GM12864 (cell line): ENCODE measurements at places on chromosomes 4 and X.

DNA sequence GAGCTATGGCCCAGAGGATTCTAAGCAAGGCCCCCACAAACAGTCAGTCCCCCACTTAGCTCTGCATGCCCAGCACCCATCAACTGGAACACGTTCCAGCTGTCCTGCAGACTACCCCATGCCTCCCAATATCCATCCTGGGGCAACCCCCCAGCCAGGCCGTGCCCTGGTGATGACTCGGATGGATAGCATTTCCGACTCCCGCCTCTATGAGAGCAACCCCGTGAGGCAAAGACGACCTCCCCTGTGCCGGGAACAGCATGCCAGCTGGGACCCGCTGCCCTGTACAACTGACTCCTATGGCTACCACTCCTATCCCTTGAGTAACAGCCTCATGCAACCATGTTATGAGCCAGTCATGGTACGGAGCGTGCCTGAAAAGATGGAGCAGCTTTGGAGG lies 32.0 kb downstream of the LAS1L start:
- DNase-seq, result no peak

GRCh38 chr4:189974056-189974455 lies 33.4 kb downstream of the FRG1 start:
- DNase-seq, result no peak

DNA sequence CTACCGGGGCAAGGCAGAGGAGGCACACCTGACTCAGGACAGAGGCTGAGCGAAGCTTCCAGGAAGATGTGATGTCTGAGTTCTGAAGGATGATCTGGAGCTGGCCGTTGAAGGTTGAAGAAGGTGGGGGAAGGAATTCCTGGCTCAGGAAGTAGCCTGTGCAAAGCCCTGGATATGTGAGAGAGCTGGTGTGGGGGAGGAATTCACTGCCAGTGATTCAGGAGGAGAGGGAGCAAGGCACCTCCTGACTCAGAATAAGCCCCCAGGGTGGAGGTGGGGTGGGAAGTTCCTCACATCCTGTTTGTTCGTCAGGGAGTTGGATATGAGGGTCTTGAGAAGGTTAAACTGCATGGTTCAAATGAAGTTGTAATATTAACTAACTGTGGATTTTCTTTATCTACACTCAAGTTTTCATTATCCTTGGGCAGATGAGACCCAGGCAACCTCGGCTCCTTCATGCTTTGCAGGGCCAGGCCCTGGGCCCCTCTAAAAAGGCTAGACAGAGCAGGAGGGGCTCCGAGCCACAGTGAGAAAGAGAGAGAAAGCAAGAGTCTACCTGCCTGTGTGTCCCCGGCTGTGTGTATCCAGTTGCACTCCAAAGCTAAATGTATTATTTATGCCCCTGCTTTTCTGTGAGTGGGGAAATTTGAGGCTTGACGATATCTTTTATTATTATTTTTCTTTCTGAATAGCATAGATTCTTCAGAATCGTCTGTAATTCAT lies 7.1 kb downstream of the NHSL2 start:
- DNase-seq, result no peak

GRCh38 chr4:95572304-95572991 lies 23.7 kb upstream of the UNC5C start:
- no peak for DNase-seq

- no peak for DNase-seq
Measured at GRCh38 chr4:86500527-86500926, 93.6 kb upstream of the PTPN13 start.

GRCh38 chrX:106802388-106803275 lies at the start of gene TBC1D8B:
Gene TBC1D8B (plus strand): TSS chrX:106802673. CDS start chrX:106802854, 181 bp downstream.
- peak; percentile 49 for DNase-seq

DNA sequence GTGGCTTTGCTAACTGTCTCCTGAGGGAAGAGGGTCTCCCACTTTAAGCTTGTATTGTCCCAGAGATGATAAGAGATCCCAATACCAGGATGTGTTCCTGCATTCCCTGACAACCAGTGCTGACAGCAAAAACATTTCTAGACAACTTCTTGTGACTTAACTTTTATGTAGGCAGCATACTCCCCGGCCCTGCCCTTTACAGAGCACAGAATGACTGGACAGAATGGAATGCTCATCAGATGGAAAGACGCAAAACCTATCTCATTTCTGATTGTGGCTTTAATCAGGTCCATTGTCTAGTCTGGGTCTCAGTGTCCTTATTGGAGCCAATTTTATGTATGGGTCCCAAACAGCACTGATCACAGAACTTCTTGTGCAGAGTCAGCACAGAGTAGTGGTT lies 18.2 kb upstream of the PLAC1 start:
- no peak for DNase-seq

GRCh38 chr4:145827885-145828284 lies 110.7 kb downstream of the ZNF827 start:
- no peak for DNase-seq

DNA sequence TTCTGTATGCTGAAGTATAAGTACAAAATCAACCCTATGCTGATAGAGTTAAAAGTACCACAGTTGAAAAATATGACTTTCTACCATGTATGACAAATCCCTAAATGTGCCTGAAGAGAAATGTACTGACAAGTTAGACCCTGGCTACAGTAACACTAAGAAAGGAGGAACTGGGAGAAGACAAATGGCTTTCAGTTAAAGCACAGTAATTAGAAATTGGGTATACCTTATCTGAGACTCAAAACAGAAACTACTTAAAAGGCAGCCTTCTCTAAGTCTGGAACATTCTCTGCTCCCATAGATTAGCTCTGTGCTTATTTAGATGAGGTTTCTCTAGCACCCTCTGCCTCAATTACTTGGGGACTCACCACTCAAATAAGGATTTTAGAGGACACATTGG lies 189.1 kb downstream of the GPC3 start:
- DNase-seq, result no peak

DNA sequence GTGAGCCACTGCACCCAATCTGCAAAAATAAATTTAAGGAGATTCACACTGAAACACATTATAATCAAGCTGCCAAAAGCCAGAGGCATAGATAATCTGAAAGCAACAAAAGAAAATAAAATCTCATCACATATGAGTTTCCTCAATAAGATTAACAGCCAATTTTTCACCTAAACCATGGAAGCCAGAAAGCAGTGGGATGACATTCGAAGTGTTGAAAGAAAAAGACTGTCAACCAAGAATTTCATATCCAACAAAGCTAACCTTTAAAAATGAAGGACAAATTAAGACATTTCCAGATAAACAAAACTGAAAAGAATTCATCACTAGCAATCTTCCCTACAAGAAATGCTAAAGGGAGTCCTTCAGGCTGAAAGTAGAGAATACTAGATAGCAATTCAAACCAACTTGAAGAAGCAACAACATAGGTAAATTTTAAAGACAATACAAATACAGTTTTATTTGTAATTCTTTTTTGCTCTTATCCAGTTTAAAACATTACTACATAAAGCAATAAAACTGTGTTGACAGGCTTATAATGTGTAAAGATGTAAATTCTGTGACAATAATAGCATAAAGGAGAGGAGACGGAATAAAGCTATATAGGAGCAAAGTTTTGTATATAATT lies 23.1 kb upstream of the KLHL8 start:
- no peak for DNase-seq

DNA sequence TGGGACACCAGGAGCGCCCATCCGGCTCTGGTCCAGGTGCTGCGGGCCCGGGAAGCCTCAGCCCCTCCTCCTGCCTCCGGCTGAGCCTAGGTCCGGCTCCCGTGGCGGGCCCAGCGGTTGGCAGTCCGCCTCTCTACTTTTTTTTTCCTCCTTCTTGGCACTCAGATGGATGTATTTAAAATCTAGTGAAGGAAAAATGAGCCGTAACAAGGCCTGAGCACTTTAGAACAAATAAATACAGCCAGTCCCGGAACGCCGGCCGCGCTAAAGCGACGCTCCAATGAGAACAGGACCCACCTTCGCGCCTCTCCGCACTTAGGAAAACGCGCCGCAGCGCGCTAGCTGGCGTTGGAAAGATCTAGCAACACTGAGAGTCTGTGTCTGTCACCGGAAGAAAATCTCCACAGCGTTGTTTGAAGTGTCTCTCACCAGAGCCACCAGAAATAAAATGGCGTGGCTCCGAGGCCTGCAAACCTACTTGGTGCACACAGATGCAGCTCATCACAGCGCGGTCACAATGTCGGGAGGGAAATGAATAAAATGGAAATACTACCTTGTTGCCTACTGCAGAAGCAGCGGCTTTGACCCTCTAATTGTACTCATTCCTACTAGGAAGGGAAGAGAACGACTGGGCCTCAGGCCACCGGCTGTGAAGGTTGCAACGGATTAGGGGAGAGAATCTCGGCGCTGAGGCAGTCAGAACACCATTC lies 4.7 kb downstream of the NEUROG2 start:
- DNase-seq, result no peak

GRCh38 chr4:153089742-153090141 lies 114.5 kb upstream of the TRIM2 start:
- no peak for DNase-seq

- DNase-seq, result no peak
Measured at GRCh38 chr4:113633467-113633866, 128.1 kb downstream of the CAMK2D start.

DNA sequence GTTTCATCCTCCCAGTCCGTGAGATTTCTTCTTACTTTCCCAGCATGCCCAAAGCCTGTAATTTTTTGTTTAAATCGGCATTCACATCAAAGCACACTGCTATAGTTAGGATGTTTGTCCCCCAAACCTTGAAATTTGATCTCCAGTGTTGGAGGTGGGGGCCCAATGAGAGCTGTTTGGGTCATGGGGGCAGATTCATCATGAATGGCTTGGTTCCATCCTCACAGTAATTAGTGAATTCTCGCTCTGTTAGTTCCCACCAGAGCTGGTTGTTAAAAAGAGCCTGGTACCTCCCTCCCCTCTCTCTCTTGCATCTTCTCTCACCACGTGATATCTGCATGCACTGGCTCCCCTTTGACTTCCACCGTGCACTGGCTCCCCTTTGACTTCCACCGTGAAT lies 40.5 kb upstream of the PGRMC2 start:
- no peak for DNase-seq

GRCh38 chr4:74822603-74823002 lies 28.3 kb upstream of the BTC start:
- no peak for DNase-seq

DNA sequence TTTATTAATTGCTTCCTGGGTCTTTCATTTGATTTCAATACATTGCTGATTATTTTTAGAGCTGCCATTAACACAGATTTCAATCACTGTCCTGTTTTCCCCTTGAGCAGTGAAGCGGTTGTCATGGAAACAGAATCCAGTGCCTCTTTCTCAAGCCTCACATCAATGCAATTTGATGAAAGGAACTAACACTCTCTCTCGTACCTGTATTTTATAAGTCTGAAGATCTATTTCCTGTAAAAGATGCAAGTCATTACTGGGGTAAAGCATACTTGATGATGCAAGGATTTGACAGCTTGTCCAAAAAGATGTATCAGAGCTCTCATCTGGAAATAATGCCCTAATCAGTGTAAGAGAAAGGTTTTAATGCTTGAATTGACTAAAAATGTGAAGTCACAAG lies 17.9 kb upstream of the GASK1B start:
- DNase-seq, result no peak

- no peak for DNase-seq
Measured at GRCh38 chr4:92182736-92183407, 120.9 kb upstream of the GRID2 start.

- no peak for DNase-seq
Measured at GRCh38 chr4:121449416-121449815, 68.6 kb upstream of the QRFPR start.

GRCh38 chr4:171235521-171235920 lies 577.7 kb upstream of the GALNTL6 start:
- DNase-seq, result no peak

DNA sequence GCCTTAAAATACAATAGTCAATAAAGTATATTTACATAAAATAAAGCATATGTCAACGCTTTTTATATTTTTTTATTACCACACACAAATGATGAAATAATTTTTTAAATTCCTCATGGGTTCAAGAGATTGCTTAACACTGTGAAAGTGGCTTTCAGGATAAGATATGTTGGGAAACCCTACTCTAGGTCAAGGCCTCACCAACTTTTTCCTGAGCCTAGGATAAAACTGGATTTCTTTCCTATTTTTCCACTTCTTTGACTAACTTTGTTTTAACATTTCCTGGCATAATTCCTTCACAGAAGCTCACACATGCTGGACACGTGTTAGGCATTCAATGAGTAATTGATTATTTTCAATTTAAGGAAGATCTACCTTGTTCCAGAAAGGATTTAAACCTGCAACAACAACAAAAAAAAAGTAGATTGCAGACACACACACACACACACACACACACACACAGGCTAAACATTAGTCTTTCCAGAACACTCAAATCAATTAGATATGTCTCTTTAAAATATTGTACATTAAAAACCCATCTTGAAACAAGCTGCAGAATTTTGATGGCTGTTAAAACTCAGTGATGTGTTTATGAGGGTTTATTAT lies 9.1 kb downstream of the KLB start:
- DNase-seq, result no peak

DNA sequence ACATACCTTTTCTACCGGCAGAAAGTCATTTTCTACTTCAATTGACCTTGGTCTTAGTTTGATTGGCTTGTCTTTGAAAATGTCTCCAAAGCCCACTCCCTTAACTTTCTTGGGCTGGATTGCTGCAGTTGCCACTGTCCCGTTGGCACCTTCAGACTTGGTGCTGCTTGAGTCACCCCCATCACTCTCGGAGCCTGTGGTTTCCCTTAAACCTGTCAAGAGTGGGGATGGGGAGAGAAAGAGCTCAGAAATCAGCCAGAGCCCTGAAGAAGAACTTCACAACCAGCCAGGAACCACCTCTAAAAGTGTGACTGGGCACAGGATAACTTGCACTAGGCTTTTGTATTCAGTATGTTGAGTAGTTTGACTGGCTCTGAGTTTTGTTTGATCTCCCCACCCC lies 168.5 kb upstream of the MAP3K15 start:
- DNase-seq, result no peak

- no peak for DNase-seq
Measured at GRCh38 chr4:7598939-7599790, 164.4 kb upstream of the PSAPL1 start.

DNA sequence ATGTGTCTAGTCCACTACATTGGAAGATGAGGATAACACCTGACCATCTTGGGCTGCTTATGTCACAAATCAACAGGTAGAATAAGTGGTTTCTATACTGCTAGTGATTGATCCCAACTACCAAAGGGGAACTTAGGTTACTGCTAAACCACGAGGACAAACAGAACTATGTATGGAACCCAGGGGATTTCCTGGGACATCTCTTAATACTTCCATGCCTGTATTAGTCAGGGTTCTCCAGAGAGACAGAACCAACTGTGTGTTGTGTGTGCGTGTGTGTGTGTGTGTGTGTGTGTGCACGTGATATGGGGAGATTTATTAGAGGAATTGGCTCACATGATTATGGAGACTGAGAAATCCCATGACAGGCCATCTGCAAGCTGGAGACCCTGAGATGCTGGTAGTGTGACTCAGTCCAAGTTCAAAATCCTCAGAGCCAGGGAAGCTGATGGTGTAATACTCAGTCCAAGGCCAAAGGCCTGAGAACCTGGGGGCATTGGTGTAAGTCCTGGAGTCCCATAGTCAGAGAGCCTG lies 16.2 kb upstream of the AFF1 start:
- no peak for DNase-seq
